ENCODE measurements at places on chromosomes 16 and 17. TPM values are rescaled to one million over a fixed set of nuclear protein-coding genes. Genes with fewer than 3 reads are reported as not detected.

GRCh38 chr16:10850478-10850850 is 26.5 kb upstream of the CIITA start:
- DNase-seq, result no peak

GRCh38 chr17:50332196-50332595 is 13.7 kb upstream of the XYLT2 start:
- no peak for DNase-seq

- no peak for DNase-seq
Measured at GRCh38 chr17:37092071-37092470, 143.3 kb downstream of the AATF start.

- no peak for DNase-seq
Measured at GRCh38 chr17:6669479-6670212, 18.1 kb downstream of the C17orf100 start.

GRCh38 chr17:29420128-29420527 is 30.0 kb downstream of the TAOK1 start:
- DNase-seq, result no peak

GRCh38 chr17:56744721-56745120 is 89.0 kb downstream of the C17orf67 start:
- no peak for DNase-seq

- DNase-seq, result no peak
Measured at GRCh38 chr16:28477311-28477920, 5.3 kb upstream of the NPIPB7 start.

DNA sequence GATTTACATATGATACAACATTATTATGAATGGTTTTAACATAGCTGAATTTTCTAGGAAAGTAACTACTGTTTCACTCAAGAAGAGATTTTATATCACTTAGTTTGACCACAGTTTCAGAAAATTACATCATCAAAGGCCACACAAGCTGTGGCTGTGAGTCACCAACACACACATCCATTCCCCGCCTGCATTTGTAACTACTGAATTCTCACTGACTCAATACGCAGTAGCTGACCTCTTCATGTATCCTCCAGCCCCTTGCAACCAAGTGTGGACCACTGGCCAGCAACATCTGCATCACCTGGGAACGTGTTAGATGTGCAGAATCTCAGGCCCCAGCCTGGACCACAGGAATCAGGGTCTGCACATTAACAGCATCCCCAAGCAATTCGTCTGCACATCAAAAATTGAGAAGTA is 197.6 kb downstream of the XYLT1 start:
- DNase-seq, result no peak

DNA sequence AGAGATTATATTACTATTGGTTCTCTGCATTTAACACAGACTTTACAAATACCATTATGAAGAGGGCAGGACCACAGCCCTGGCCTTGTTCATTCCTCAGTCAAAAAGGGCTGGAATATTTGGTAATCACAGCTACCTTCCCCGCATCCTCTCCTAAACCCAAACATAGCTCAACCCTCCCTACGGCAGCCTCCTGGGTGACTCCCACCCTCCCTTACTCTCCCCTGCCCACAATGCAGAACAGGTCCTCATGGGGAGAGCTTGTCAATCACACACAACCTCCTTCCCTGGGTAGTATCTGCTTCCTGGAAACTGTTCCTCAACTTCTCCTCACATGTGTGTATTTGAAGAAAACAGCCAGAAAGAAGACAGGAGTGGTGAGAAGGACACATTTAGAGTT is 224.2 kb downstream of the C16orf78 start:
- no peak for DNase-seq

DNA sequence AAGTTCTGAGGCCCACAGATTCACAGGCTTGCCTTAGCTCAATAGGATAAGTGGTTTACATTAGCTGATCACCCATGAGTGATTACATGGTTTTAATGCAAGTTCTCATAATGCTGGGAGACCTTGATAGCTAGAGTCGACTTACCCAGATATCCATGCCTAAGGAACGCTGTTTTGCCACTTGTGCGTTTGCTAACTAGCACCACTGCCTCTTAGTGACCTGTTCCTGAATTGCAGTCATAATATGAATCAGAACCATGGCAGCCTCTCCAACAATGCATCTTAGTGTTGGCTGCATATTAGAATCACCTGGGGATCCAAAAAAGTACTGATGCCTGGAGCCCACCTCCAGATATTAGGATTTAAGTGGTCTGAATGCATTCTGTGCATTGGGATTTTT is 251.1 kb upstream of the CDH5 start:
- DNase-seq, result no peak

GRCh38 chr17:752620-753219 is 656 bp upstream of the GEMIN4 start:
- peak; percentile 82 for DNase-seq

- DNase-seq, result no peak
Measured at GRCh38 chr16:81908466-81909262, 102.6 kb downstream of the SDR42E1 start.

- no peak for DNase-seq
Measured at GRCh38 chr17:8368193-8368592, 8.3 kb downstream of the KRABD2 start.

- no peak for DNase-seq
Measured at GRCh38 chr17:4327606-4328005, 38.9 kb downstream of the UBE2G1 start.

- peak; percentile 83 for DNase-seq
Measured at GRCh38 chr17:77542551-77543490, 402.1 kb downstream of the SEC14L1 start.

DNA sequence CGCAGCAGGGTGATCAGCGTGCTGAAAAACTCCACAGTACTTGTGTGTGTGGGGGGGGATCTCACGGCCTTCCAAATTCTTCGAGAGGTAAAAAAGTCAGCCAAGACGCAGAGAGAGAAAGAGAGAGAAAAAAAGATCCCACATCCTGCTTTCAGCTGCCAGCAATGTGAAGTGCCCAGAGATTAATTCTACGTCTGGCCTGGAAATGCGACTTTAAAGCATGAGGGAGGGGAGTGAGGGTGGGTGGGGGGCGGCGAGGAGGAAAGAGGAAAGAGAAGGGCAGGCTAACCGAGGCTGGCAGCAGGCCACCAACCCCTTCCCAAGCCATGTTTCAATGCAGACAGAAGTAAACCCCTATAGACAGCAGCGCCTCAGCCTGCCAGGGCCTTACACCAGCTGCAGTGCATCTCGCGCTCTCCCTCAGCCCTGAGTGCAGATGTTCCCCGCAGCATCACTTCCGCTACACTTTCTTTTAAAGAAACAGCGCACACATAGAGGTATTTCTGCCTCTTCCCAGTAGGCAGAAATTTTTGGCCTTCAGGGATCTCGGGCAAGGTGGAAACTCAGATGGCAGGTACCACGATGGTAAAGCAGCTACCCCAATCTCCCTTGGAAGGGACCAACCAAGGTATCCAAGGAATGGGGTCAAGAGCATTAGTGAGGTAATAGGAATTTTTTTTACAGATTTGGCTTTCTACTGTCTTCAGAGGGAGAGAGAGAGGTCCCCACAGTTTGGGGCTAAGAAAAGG is 87.8 kb downstream of the SMG6 start:
- DNase-seq, result no peak

GRCh38 chr16:6218855-6219254 is 1113.8 kb upstream of the RBFOX1 start:
- DNase-seq, result no peak

GRCh38 chr16:49986351-49987124 is 38.5 kb upstream of the CNEP1R1 start:
- DNase-seq, result no peak

DNA sequence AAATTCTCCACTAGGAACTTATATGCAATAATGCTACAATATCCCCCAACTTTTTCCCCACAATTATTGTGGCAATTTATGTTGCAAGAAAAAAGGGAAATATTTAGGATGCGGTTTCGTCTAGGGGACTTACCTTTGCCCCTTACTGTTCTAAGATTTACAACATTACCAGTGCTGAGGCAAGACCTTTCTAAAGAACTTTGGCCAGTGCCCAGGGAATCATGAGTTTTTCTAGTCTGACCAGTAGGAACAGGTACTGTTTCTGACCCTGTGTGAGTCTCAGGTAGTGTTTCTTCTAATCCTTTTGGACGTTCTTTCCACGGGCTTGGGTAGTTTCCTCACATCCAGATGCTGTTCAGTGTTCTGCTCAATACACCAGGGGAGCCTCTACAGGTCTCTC is 373.7 kb downstream of the HAPSTR1 start:
- no peak for DNase-seq

GRCh38 chr16:54931120-54932014 is 702 bp downstream of the IRX5 start:
- DNase-seq, result peak; percentile 89

GRCh38 chr17:73071066-73071999 is 21.2 kb downstream of the SLC39A11 start:
- no peak for DNase-seq

- DNase-seq, result no peak
Measured at GRCh38 chr16:30122604-30123160, 338 bp downstream of the MAPK3 start.

DNA sequence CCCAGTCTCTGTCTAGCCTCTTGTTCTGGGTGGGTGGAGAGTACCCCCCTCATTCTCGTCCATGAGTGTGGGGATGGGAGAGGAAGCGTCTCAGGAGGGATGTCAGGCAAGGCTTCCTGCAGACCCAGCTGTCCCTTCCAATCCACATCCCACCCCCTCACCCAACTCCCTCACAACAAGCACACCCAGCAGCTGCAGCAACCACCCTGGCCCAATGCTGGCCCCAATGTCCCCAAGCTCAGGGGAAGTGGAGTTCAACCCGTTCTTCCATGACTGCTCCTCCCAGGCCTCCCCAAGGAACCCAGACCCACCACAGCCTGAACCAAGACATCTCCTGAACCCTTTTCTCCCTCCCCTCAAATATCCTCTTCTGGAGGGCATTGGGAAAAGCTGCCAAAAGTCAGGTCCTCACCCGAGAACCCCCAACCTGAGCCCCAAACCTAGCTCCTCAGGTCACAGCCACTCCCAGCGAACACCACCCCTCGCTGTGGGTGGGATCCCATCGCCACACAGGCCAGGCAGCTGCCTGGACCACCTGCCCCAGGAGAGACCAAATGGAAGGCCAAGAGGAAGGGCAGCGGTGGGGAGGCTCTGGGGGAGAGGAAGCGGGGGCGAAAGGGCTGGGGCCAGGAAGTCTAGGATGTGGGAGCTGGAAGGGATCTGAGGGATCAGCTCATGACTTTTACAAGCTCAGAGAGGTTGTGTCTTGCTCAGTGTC is 47.6 kb downstream of the FZD2 start:
- DNase-seq, result no peak

- DNase-seq, result no peak
Measured at GRCh38 chr17:74679374-74679773, 33.3 kb downstream of the CD300LF start.

- DNase-seq, result no peak
Measured at GRCh38 chr16:83268169-83268568, 539.6 kb upstream of the HSBP1 start.

DNA sequence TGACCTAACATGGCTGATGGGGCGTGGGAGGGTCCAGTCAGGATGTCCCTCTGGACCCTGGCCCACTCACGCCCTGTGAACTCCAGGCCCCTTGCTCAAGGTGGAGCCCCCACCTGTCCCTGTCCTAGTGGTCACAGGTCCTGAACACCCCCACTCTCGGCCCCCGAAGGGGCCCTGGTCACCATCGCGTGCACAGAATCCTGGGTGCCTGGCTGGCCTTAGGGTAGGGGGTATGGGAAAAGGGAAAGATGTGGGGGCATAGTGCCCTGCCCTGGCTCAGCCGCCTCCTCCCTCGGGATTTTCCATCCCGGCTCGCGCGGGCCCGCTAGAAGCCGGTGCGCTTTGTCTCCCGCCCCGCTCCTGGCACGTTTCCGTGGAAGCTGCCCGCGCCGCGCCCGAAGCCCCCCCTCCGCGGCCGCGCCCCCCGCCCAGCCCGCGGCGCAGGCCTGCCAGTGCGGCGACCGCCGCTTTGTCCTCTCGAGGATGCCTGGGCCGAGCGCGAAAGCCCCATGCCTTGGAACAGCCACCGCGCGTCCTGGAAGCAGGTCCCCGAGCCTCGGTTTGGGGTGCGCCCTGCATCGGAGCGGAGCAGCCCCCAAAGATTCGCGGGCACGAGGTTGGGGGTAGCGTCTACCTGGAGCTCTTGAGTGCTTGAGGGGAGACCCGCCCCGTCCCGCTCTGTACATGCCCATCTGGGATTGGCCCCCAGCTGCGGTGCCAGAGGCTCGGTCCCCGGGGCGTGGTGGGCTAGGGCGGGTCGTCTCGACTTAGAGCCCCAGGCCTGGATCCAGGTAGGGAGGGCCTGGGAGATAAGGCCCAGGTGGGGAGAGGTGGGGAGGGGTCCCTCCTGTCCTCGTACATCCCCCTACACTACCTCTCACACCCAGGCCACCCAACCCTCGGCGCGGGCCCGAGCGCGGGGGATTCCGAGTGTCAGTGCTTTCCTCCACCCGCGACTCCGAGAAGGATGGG is 1.3 kb downstream of the SMPD3 start:
- no peak for DNase-seq

DNA sequence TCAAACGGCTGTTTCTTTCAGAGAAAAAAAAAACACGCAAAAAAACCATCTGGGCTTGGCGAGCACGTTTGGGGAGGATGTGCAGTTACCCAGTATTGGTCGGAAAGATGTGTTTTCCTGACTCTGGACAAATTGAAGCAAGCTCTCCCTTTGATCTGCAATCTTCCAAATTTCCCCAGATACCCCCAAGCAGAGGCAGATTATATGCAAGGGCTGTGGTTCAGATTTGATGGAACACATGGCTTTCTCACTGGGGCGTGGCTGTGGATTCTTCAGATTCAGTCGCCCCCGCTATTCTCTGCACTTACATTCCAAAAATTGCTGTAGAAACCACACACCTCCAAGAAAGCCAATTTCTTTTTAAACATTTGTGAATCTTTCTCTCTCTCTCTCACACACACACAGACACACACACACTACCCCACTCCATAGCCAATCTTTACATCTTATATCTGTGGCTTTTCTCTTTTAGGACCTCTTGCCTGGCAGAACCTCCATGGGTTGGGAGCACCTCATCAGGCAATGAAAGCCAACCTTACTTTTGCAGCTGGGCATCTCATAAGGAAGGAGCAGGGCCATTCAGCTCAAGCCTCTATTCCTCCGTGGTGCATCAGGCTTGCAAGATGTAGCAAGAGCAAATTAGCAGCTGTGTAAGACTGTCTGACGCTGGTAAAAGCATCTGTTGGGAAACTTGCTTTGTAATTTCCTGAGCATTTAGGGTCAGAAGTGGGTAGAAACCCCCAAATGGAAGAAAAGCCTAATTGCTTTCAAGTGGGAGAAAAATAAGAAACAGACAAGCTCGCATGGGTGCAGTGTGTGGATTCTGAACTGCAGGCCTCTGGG is 103.9 kb upstream of the FAM20A start:
- DNase-seq, result no peak

Gene SHBG
- total RNA-seq, result not detected

Gene TNP2
- total RNA-seq, result not detected

Gene CCL3
- total RNA-seq, result 2.2 TPM

Gene MGAT5B
- 0.61 TPM for total RNA-seq

Gene NDEL1
- total RNA-seq, result 111 TPM

Gene SLC4A1
- total RNA-seq, result 3.0 TPM

Gene TM4SF5
- total RNA-seq, result not detected

Gene GAS2L2
- 3.0 TPM for total RNA-seq

Gene ZP2
- not detected for total RNA-seq

Gene SDR42E1
- 5.1 TPM for total RNA-seq

Gene KRT31
- total RNA-seq, result not detected

Gene GCGR
- not detected for total RNA-seq
